Calu3 (cell line): ENCODE measurements at places on chromosomes 12 and 14. TPM values are rescaled to one million over a fixed set of nuclear protein-coding genes. Genes with fewer than 3 reads are reported as not detected.

GRCh38 chr12:6461401-6462233 is 8.9 kb downstream of the VAMP1 start:
- no peak for DNase-seq
- peaks cover 50% of the 10 kb centered on the region for H3K36me3 ChIP-seq
- H3K27ac ChIP-seq, result no peak overlapping the region
- no peak overlapping the region for H3K4me3 ChIP-seq

DNA sequence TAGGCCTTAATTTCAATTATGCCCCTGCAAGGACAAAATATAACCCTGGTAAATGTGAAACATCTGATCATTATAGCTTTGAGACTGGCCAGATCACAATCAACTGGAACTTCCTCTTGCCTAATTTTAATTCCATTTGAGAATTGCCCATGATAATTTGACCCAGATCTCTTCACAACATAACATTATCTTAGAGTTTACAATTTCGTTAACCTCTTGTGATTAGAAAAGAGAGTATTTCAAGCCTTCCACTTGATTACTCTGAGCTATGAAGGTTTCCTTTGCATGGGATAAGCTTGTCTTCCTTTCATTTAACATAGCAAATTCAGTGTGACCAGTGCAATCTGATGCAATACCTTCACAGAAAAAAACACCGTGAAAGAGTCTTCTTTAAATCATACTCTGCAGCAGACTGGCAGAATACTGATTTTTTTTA is 143.6 kb downstream of the DUSP6 start:
- H3K27me3 ChIP-seq, result no peaks in the 10 kb centered on the region
- DNase-seq, result no peak
- H3K4me1 ChIP-seq, result peaks cover 43% of the 10 kb centered on the region
- no peaks in the 10 kb centered on the region for H3K36me3 ChIP-seq
- no peak overlapping the region for H3K4me3 ChIP-seq

GRCh38 chr12:53967421-53967925 is 5.5 kb upstream of the HOXC11 start:
- H3K4me1 ChIP-seq, result peaks cover 8% of the 10 kb centered on the region
- no peaks in the 10 kb centered on the region for H3K36me3 ChIP-seq
- H3K4me3 ChIP-seq, result no peak overlapping the region
- H3K27ac ChIP-seq, result no peak overlapping the region
- peaks cover 100% of the 10 kb centered on the region for H3K27me3 ChIP-seq
- no peak for DNase-seq

DNA sequence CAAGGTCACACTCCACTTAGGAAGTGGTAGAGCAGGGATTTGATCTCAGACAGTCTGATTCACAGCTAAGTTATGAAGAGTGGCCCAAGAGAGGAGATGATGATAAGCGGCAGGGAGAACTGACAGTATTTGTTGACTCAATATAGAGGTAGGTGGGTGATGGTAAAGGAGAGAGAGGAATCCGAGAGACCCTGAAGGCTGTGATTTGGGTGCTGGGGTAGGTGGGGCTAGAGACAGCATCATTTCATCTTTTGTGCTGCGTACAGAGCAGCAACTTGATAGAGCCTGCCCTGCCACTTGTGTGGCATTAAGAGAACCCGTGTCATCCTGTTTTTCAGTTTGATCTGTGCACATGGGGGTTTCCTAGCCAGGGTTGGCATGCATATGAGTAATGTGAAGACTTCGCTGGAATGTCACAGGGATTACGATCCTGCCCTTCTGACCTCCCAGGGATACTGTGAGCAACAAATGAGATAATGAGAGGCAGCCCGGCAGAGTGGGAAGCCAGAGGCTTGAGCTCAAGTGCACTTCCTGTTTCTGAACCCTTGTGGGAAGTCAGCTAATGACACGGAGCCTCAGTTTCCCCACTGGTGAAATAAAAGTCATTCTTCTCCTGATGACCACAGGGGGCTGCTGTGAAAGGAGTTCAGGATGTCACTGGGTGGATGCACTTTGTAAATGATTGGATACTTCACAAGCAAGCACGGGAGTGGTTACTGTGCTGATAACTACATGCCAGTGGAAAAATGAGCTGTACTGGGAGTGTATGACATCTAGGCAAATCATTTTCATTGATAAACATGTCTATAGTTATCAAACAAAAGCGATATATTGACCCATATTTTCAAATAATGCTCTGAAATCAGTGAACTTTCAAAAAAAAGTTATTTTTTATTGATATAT is 59.5 kb upstream of the IGF1 start:
- H3K4me3 ChIP-seq, result no peak overlapping the region
- peaks cover 18% of the 10 kb centered on the region for H3K4me1 ChIP-seq
- peak overlapping the region; percentile 17 for H3K27ac ChIP-seq
- no peaks in the 10 kb centered on the region for H3K36me3 ChIP-seq

Gene KRT73
- not detected in 2 replicates for total RNA-seq

Gene VEZT
- 149 and 160 TPM in 2 replicates for total RNA-seq
